ENCODE measurements at places on chromosomes 1 and 21.

GRCh38 chr1:107196973-107197562, 56.2 kb downstream of the NTNG1 start:
- DNase-seq, result peak; percentile 74

DNA sequence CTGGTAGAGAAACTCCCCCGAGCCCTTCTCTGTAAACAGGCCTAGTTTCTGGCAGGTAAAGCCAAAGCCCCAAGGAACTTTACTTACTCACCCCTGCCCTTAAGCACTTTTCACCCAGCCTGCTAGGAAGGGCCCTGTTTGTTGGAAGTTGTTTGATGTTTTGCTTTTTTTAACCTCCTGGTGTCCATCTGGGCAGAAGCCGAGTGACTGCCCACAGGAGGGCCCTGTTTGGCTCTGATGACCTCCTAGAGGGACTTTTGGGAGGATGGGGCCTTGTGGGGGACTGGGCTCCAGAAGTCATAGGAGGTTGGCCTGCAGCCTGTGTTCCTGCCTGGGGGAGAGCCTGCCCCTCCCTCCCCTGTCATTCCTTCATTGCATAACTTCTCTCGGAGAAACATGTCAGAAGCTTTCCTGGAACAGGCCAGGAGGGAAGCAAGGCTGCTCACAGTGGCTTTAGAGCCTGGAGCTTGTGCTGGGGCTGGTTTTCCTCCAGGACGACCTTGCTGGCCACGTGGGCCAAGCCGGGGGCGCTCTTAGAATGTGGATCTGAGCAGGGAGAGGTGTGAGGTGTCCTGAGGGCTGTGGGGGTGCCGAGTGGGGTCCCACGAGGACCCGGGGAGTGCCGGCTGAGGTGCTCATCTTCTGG, 33.9 kb downstream of the COQ8A start:
- DNase-seq, result no peak

GRCh38 chr1:2777424-2778219, 23.9 kb downstream of the TTC34 start:
- no peak for DNase-seq

GRCh38 chr1:24708938-24709337, 36.3 kb upstream of the CLIC4 start:
- DNase-seq, result peak; percentile 69

- DNase-seq, result no peak
Observed at GRCh38 chr1:226073184-226073950, 10.9 kb downstream of the H3-3A start.

- no peak for DNase-seq
Observed at GRCh38 chr1:183645531-183645930, 7.6 kb downstream of the APOBEC4 start.

DNA sequence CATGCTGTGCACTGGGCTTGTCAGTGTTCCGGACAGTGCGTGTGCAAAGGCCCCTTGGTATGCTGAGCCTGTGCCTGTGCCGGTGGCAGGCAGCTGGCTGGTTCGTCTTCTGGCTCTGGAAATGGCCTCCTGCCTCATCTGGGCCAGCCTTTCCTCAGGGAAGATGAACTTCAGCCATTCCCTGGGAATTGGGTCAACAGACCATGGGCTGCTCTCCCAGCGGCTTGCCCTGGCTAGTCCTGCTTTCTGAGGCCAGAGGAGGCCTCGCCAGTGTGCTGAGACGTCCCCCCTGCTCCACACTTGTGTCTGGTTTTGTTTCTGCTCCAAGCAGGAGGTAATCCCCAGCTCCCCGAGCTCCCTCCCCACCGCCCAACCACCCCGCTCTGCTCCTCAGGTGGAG, 32.6 kb upstream of the RD3 start:
- DNase-seq, result no peak

DNA sequence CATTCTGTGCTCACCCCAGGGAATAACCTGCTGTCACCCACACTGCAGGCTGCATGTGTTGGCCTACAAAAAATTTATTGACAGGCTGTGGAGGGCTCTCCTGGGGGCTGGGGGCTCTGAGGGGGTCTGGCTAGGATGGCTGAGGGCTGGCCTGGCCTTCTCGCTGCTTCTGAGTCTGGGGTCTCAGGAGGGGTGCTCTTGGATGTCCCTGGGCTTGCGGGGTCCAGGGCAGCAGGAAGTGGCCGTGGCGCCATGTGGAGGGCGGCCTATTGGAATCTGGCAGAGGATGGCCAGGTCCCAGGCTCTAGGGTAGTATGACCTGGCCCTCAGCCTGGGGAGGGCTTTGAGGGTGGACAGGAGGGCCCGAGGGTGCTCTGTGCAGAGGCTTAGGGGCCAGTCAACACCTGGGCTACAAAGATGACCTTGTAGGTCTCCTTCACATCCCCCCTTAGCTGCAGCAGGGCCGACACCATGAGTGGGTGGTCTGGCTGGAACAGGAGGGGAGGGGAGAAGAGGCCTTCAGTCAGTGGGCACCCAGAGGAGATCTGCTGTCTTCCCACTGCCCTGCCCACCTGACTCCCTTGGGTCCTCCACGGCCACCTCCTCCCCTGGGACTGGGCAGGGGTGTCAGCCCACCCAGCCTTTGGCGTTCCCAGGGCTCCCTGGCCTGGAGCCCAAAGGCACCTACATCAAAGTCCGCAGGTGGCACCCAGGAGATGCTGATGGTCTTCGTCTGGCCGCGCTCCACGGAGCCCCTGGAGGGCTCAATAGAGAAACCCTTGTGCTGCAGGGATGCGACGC, 3.0 kb upstream of the TMEM52 start:
- DNase-seq, result no peak

GRCh38 chr1:83818916-83819315, 180.0 kb downstream of the TTLL7 start:
- DNase-seq, result peak; percentile 60

DNA sequence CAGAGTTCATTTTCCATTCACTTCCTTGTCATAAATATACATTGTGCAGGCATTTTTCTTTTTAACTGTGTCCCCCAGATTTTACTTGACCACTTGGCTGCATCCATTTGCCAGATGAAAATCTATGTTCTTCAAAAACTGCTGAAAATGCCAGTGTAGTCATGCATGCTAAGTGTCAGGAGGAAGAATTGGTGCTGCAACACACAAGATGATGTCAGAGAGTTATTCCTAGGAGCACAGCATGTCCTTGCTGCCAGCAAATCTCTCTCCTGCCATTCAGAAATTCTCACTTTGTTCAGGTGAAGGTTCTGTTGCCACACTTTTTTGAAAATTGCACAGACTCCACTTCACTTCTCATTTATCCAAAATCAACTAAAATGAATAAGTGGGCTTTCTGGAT, 106.4 kb upstream of the MAGI3 start:
- no peak for DNase-seq

- peak; percentile 11 for DNase-seq
Observed at GRCh38 chr1:56409112-56409691, 170.2 kb downstream of the PLPP3 start.

- DNase-seq, result no peak
Observed at GRCh38 chr1:167137332-167137781, 43.5 kb downstream of the STYXL2 start.

GRCh38 chr21:43994085-43994484, 18.0 kb upstream of the TRAPPC10 start:
- no peak for DNase-seq

DNA sequence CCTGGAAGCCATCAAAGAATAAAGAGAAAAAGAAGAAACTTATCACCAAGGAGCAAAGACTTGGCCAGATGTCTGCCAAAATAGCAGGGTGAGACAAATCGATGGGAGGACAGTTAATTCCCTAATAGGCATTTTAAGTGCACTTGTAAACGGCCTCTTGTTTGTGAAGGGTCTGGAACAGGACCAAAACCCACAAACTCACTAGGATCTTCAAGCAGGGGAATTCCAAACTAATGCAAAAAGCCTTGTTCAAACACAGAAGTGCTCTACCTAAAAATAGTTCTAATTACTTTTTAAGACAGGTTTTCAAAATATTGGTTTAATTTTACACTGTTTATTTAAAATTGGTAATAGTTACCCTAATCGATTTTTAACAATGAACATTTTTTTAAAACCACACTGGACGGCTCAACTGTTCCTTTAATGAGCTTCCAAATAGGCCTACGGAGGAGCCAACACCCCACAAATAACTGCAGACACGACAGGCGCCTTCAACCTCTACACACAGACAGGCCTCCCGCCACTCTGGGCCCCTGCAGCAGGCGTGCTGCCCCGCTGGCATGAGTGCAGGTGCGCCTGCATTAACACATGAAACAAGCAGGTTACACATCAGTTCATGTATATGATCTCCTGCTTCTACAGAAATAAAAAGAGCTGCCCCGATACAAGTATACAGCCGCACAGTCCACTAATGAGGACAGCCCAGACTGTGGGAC, 15.8 kb downstream of the UBE2G2 start:
- DNase-seq, result no peak

GRCh38 chr1:15343729-15344128, 66.0 kb upstream of the EFHD2 start:
- no peak for DNase-seq

DNA sequence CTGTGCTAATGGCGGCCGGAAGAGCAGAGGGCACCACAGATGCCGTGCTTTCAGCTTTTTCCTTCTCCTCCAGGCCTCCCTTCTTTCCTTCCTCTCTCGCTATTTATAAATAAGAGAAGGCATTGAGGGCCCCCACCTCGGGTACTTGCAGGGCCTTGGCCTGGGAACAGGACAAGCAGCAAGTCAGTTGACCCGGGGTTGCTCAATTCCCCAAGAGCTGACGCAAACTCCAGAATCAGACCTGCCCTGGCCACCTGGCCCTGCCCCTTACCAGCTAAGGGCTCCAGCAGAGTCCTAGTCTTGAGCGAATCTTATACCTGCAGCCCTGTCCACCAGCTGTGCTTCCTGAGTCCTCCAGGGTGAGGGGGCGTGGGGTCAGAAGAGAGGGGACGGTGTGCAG, 13.5 kb downstream of the TNFRSF1B start:
- DNase-seq, result peak; percentile 68

DNA sequence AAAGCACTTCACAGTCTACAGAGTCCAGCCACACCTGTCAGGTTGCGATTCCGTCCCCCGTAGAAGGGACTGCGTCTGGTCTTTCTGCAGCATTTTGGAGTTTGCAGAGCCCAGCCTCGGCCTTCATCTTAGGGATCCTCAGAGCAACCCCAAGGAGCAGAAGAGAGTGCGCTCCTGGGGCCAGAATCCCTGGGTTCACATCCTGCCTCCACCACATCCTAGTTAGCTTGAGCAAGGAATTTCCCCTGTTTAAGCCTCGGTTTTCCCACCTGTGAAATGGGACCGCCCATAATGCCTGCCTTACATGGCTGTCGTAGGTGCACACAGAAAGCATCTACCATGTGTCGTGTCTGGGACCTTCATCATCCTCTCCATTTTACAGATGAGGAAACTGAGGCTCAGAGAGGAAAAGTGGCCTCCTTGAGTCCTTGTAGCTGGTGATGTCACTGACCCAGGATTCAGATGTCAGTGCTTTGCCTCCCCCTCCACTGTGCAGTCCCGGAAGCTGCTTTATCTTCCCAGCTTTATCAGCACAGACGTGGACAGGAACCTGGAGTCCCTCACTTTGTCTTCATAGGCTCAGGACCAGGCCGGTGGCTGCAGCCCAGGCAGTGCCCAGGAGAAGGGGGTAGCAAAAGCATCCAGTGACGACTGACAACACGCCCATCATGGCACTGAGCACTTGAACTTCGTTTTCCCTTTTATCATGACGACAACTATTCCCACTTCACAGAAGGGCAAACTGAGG, 438.5 kb downstream of the MATN1 start:
- DNase-seq, result no peak

GRCh38 chr1:189851806-189852367, 625.8 kb downstream of the BRINP3 start:
- DNase-seq, result no peak

DNA sequence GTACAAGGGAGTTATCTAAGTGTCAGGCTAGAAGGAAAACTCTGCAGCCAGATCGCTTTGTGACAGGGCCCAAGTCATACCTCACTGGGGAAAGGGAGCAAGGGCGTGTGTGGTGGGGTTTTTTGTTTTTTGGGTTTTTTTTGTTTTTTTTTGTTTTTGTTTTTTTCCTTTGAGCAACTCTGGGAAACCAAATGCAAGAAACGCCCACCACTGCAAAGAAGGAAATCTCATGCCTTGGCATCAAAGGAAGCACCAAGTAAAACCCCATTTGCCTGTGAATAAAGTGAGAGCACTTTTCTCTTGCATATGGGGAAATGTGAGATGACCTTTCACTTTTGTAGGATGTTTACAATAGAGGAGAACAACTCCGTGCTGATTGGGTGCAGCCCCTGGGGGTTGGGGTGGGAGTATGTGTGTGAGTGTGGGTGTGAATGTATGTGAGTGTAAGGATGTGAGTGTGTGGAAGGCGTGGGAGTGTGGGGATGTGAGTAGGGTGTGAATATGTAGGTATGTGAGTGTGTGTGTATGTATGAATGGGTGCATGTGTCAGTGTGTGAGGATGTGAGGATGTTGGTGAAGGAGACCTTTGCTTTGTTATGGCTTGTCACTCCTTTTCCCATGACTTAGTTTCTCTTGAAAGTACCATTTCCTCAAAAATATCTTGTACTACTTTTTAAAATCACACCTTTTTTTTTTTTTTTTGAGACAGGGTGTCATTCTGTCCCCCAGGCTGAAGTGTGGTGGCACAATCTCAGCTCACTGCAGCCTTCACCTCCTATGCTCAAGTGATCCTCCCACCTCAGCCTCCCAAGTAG, 34.6 kb downstream of the IL12RB2 start:
- no peak for DNase-seq

- DNase-seq, result peak; percentile 49
Observed at GRCh38 chr1:67347688-67348472, 40.2 kb downstream of the IL12RB2 start.

DNA sequence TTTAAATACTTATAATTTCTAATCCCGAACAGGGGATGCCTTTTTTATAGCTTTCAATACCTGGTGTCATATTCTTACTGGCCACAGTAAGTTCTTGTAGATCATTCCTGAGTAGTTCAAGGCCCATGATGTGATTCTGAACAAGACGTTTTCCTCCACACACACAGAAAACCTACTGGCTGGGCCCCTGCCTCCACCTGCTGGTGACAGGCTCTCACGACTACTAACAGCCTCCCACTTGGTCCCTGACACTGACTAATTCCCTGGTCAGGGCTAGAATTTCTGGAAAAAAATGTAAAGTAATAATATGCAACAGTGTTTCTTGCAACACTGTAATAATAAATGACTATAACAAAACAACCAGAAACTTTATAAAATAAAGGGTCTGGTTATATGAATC, 50.4 kb upstream of the RIPK4 start:
- DNase-seq, result peak; percentile 49
